ENCODE measurements at places on chromosomes 6 and 20.

DNA sequence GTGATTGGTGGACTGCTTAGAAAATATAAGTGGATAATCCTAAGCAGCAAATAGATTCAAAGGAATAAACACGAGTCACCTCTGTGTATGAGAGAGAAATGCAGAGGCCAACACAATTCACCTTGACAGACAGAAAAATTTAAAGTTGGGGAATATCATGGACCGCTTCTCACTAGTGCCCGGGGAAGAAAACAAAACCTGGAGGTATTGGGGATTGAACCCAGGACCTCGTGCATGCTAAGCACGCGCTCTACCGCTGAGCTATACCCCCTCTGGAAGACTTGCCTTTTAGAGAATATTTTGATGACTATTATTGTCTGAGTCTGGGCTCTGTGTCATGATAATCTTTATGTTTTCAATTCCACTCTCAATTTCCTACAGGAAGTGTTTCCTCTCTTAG lies 111.9 kb downstream of the TRIM27 start:
- peak; percentile 39 for DNase-seq

DNA sequence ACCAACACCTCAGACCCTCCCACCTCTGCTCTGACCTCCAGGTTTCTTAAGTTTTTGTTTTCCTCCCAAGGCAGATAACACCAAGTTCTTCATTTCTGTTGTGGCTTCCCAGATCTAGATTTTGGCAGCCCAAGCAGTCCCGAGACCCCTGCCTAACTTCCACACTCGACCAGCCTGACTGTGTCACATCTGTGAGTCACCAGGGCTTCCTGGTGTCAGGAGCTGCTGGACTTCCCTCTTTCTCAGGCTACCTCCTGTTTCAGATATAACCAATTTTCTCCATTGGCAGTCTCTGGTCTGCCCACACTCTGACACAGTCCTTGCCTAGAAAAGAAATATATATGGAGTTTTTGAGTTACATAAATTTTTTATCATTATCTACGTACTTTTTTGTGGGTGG lies 46.1 kb upstream of the CCN6 start:
- no peak for DNase-seq

- no peak for DNase-seq
Observed at GRCh38 chr6:37862430-37862829, 42.9 kb downstream of the ZFAND3 start.

DNA sequence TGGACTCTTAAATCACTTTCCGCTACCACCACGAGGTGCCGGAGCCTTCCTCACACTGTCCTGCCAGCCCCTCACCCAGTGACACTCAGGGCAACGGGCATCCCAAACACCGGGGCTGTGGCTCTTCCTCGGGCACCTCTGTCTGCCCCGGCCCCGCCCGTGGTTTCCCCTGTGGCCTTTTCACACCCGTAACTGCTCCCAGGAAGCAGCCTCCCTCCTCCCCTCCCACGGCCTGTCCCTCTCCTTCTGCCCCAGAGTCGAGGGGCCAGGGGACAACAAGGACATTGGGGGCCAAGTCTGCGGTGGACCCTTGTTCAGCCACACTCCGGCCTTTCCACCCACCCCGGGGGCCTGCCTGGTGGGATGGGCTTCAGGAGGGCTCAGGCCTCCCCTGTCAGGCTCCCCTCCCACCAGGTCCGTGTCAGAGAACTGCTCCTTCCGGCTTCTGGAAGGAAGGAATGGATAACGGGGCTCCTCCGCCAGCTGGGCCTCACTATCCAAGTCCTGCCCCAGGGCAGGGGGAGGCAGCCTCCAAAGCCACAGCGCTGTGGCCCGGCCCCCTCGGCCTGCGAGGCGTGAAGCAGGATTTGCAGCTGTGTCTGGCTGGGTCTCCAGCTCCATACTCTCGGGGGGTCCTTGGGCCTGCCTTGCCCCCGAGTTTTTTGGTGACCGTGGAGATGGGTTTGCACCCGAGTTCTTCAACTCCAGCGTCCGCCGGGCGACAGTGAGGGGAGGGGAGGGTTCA lies 54.7 kb upstream of the CHRNA4 start:
- DNase-seq = no peak

DNA sequence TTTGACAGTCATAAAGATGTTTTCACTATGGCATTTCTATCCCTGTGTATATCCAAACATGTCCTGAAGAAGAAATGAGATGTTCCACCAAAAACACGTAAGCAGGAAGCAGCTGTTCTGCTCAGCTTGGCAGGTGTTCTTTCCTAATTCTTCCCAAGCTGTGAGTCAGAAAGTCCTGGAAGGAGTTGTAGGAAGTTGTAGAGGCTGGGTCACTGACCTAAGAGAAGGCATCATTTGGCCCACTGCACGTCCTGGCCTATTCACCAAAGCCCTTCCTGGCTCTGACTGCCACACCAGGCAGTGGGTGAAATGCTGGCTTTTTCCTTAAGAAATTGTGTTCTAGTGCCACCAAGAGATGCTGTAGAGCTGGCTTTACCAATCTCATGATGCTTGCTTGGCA lies 40.3 kb downstream of the STX11 start:
- DNase-seq = peak; percentile 42

GRCh38 chr6:165552248-165552736 lies 110.7 kb downstream of the PDE10A start:
- no peak for DNase-seq

All from A172 (cell line).